Activated naive CD8-positive, alpha-beta T cell treated with anti-CD3 and anti-CD28 coated beads, Interleukin-2, amount 50 U/mL, for 24 hours (primary cell): ENCODE measurements at places on chromosomes 11 and 22.

DNA sequence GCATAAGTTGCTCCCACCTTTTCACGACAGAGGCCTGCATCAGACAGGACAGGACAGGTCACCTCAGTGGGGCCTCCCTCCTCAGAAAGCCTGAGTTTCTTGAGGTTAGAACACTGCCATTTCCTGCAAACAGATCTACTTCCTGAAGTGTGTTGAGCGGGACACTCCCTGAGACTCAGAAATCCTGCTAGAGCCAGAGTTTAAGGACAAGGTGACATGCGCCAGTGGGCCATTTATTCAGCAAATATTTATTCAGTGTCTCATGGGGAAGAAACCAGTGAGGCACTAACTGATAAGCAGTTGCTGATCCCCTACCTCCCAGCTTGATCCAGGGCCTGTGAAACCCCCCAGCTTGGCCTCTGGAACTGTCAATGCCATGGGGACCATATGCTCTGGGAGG, 454.6 kb downstream of the SOX6 start:
- DNase-seq: no peak

GRCh38 chr22:21657360-21658032, 8.3 kb upstream of the PPIL2 start:
- peak; percentile 86 for DNase-seq

GRCh38 chr11:128291007-128291406, 296.4 kb downstream of the ETS1 start:
- no peak for DNase-seq

- DNase-seq: peak; percentile 89
These were observed 1.4 kb upstream of the TNNI2 start for GRCh38 chr11:1837171-1838076.

- no peak for DNase-seq
These were observed 8.6 kb downstream of the PHLDB1 start for GRCh38 chr11:118615976-118616371.

- no peak for DNase-seq
These were observed 266.4 kb downstream of the KCNA4 start for GRCh38 chr11:29750392-29750791.

DNA sequence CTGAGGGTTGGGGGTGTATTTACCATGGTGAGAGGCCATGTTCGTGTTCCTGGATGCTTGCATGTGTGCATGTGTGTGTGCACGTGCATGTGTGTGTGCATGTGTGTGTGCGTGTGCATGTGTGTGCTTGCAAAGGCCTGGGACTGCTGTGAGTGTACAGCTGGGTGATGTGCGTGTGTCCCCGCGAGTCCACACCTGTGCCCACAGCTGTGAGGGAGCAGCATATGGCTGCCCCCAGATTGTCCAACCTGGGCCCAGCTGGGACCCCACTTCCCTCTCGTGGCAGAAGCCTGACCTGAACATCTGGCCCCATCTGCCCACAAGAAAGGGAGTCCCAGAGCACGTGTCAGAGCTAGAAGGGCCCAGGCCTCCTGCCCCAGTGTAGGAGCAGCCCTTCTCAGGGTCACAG, 8.4 kb upstream of the CD248 start:
- no peak for DNase-seq

DNA sequence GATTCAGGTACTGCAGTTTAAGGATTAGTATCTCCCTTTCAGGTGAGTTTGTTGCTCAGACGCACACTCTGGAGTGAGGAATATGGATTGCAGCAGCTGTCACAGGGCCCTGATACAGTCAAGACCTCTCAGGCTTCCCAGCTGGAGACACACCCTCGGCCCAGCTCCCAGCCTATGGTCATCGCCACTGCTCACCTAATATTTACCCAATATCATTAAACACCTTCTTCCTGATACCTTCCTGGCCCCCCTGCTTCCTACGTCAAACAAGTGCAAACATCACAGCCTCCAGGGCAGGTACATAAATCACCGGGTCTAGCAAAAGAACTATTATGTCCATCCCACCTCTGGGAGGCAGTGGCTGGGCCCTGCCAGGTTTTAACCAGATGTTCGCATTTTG, 213.3 kb downstream of the MN1 start:
- no peak for DNase-seq

DNA sequence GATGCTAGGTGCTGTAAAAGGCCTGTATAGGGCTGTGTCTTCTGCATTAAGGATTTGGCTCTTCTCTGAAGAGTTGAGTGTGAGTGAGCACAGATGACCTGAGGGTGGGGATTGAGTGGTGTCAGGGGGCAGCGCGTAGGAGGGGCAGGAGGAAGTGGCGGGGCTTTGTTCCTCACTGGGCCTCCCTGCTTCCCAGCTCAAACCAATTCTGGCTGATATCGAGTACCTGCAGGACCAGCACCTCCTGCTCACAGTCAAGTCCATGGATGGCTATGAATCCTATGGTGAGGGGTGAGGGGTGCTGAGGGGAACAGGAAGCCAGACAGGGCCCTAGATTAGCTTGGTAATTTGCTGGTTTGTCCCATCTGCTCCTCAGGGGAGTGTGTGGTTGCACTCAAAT, 9.1 kb downstream of the PHOX2A start:
- DNase-seq: no peak

- no peak for DNase-seq
These were observed 41.7 kb downstream of the IRAG1 start for GRCh38 chr11:10651656-10652361.

DNA sequence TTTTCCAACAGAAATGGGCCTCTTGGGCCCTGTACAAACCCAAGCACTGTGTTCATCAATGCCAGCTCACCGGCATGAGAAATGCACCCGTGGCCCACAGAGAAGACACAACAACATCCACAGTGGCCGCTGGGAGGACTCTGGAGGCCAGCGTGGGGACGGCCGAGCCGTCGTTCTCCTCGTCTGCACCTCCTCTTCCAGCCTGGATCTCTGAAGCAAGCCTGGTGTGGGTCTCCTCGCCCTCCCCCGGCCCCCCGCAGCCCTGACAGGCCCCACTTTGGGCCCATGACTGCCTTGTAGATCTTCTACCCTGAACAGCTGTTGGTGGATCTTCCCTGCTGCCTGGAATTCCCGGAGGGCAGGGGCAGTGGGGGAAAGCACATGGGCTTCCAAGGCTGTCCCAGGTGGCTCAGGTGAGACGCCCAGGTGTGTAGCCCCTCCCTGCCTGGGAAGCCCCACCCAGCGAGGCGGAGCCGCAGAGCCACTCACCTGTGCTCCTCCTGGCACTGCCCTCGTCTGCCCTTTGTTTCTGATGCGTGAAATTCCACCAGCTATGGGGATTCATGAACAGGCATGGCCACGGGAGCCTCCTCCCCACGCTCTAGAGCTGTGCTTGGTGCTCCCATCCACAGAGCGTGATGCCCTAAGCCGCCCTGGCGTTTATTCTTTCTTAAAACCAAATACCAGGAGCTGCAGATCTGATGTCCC, 225.9 kb downstream of the BRD1 start:
- no peak for DNase-seq

GRCh38 chr22:26169315-26170111, at the start of gene SEZ6L:
SEZ6L (plus strand) TSS chr22:26169462; CDS start chr22:26169670, 208 bp downstream.
- DNase-seq: no peak

- DNase-seq: no peak
These were observed 7.6 kb downstream of the MMP20 start for GRCh38 chr11:102617466-102618008.

- DNase-seq: no peak
These were observed 25.6 kb downstream of the FADS2 start for GRCh38 chr11:61853698-61854169.

- no peak for DNase-seq
These were observed 40.5 kb upstream of the DDI1 start for GRCh38 chr11:103995896-103996295.

DNA sequence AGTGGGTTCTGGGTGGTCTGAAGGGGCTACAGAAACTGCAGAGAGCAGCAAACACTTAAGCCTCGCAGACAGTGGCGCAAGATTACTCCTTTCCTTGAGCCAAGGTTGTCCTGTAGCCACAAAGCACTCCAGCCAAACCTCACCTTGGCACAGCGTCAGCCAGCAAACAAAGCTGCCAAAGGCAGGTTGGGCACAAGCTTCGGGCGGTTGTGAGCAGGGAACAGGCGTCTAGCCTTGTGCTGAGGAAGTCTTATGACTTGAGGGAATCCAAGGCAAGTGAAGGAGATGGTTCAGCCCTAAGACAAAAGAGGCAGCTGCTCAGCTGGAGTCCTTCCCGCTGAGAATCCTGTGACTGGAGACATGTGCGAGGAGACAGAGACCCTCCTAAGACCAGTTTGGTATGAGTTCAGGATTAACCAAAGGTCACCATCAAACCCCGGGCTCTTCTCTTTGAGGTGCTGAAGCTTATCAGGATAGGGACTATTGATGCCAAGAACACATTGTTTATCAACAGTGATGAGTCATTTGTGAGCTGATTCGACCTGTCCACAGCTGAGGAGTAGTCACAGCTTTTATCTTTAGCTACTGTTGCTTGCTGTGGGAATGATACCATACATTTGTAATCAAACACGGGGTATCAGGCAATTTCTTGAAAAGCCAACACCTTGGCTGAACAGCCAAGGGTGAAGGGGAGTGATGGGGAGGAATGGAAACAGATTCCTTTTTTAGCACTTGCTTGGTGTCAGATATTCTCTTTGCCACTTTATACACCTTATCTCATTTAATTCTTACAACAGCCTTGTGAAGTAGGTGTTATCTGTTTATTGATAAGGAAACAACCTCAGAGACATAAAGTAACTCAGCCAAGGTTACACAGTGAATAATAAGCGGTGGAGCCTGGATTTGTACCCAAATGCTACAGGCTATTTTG, 4.6 kb downstream of the ADM start:
- no peak for DNase-seq

DNA sequence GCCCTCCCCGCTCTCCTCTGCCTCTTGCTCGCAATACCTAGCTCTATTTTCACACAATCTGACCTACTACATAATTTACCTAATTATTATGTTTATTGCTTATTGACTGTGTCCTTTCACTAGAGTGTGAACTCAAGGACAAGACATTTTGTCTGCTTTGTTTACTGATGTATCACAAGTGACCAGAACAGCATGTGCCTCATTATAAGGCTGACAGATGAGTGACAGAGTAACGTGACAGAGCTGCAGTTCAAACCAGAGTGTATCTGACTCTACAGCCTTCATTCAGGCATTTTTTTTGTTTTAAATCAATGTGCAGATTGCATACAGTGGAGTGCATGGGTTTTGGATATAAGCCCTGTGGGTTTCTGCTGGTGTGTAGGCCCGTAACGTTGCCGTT, 82.0 kb upstream of the RAB1B start:
- no peak for DNase-seq

- DNase-seq: no peak
These were observed 209.4 kb upstream of the NCAM1 start for GRCh38 chr11:112751772-112752171.

- no peak for DNase-seq
These were observed 369.6 kb downstream of the FAT3 start for GRCh38 chr11:92594251-92594650.

DNA sequence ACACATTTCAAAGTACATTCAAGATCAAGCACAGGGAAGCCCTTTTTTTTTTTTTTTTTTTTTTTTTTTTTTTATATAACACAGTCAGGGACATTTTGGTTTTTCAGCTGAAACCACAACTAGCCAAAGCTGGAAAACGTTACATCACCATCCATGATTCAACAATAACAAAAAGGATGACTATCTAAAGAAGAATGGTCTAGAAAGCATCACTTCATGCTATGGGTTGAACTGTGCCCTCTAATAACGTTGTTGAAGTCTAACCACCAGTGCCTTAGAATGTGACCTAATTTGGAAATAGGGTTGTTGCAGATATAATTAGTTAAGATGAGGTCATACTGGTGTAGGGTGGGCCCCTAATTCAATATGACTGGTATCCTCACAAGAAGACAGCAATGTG, 46.6 kb downstream of the MTMR2 start:
- DNase-seq: no peak

GRCh38 chr22:22960307-22960706, 72.7 kb downstream of the IGLL5 start:
- DNase-seq: no peak

- no peak for DNase-seq
These were observed 909.0 kb downstream of the BRD1 start for GRCh38 chr22:48918585-48919186.
